ENCODE measurements at places on chromosomes 1 and 21.

DNA sequence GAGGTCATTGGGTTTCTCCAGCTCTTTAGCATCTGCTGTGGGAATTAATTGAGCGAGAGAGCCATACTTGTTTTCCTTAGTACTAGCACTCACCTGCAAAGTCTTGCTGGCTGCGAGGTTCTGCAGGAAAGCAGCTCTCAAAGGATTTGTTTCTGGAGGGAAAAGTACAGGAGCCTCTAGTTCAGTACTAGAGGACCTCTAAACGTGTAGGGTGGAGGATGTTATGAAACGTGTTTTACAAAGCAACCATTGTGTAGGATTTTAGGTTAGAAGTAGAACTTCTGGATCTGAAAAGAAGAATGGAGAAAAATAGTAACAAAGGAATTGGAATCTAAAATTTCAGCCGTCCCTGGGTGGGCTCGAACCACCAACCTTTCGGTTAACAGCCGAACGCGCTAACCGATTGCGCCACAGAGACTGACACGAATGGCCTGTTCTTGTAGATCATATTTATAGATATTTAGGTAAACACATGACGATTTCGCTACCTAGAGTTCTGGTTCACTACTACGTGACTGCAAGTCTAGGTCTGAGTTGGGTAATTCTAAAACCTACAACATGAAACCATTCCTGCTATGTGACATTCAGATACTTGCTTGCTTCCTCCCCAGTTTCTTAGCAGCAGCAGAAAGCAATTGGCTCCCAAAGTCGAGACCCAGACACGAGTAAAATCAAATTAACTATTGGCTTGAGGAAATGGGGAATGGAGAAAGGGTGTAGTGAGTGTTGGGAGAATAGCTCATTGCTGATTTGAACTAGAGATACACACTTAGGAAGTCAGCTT, 60.2 kb upstream of the CFAP126 start:
- DNase-seq = peak; percentile 43

DNA sequence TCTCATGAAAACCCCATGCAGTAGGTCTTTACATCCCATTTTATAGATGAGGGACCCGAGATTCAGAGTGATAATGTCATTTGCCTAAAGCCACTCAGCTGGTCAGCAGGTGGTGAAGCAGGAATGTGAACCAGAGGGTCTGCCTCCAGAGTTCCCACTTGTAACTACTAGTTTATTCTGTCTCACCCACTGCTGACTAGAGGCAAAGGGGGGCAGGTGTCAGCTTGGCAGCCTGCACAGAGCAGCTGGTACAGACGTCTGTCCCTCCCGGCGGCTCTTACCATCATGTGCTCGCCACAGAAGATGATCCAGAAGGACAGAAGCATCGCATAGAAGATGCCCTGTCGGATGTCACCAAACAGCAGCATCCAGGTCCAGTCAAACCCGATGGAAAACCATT, 82.4 kb downstream of the WLS start:
- no peak for DNase-seq

DNA sequence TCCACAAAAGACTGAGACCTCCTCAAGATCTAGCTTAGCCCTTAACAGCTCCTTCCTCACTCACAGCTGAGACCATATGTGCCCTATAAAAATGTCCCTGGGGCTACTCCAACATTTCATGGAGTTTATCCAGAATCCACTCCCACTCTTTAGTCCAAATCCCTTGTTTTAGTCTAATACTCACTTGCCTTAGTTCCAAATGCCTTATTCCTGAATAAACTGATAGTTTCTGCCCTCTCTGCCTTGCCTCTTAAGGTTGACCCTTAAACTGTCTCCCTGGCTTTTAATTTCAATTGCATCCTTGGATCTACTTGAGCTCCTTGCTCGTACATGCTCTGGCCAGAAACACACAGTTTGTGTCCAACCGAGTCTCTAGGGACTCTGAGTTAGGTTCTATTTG, 47.3 kb upstream of the LYPLAL1 start:
- DNase-seq = no peak

DNA sequence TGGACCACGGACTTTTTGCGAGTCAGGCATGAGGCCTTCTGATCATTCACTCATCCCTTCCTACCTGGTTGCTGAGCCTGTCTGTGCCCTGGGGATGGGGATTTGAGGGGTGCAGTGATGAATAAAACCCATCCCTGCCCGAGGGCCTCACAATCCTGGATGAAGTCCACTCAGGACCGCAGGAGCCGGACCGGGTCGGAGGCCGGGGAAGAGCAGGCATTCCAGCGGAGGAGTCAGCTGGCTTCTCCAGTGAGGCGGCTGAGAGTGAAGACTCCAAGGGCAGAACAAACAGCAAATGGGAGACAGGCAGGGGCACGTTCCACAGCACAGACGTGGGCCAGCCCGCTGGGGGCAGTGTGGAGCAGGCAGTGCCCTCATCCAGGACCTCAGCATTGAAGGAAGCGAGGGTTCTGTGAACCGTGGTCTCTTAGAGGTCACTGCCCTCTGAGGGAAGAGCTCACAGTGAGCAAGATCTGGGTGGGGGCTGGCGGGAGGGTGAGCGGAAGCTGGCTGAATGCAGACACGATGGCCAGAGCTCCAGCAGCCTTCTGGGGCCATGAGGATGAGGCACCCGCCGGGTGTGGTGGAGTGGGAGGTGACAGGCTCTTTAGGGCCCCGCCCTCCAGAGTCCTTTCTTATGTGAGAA, 10.9 kb upstream of the LRRC3 start:
- no peak for DNase-seq

GRCh38 chr1:205545001-205545919, 40.8 kb downstream of the CDK18 start:
- DNase-seq = no peak

DNA sequence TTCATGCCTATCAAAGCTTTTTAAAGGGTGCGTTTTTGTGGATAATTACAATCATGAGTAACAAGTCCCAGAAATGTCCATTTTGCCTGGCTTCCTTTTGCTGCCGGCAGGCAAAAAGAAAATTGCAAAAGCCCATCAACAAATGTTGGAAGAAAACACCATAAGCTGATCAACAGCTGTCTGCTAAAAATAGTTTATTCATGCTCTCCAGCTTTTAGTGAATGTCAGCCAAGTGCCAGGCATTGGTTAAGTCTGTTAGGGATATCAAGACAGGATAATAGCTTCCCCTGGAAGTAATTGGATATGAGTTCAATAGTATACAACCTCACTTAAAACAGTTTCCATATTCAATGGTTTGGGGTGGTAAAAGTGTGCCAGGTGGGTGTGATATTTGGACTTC, 13.6 kb upstream of the AGMAT start:
- no peak for DNase-seq

GRCh38 chr1:172670791-172671190, 11.9 kb downstream of the FASLG start:
- no peak for DNase-seq

- DNase-seq = no peak
Observed at GRCh38 chr1:43510621-43511020, 20.1 kb upstream of the PTPRF start.

- DNase-seq = no peak
Observed at GRCh38 chr1:153767519-153767918, 7.7 kb upstream of the SLC27A3 start.

DNA sequence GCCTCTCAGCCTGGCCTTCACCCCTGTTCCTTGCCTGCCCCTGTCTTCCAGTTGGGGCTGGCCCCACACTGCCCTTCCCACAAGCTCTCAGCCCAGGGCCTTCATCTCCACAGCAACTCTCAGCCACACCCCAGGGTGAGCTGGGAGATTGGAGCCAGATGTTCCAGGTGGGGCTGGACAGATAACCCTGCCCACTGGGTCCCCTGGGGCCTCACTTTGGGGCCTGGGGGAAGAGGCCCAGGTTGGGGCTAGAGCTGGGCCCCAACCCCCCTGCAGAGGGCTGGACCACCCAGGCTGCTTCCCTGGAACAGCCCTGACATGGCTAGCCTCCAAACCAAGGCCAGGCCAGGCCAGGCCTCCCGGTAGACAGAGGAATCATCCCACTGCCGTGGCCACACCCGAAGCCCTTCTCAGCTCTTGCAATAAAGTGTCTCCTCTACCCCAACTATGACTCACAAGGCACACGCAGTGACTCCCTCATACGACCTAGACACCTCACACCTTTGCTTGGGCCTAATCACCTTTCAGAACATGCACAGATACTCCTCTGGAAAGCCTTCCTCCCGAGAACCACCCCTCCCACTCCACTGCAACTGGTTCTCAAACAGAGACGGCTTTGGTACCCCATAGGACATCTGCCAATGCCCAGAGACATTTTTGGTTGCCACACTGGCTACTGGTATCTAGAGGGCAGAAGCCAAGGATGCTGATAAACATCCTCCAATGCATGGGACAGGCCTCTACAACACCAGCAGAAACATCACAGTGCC, 22.2 kb downstream of the SLC2A1 start:
- peak; percentile 67 for DNase-seq

DNA sequence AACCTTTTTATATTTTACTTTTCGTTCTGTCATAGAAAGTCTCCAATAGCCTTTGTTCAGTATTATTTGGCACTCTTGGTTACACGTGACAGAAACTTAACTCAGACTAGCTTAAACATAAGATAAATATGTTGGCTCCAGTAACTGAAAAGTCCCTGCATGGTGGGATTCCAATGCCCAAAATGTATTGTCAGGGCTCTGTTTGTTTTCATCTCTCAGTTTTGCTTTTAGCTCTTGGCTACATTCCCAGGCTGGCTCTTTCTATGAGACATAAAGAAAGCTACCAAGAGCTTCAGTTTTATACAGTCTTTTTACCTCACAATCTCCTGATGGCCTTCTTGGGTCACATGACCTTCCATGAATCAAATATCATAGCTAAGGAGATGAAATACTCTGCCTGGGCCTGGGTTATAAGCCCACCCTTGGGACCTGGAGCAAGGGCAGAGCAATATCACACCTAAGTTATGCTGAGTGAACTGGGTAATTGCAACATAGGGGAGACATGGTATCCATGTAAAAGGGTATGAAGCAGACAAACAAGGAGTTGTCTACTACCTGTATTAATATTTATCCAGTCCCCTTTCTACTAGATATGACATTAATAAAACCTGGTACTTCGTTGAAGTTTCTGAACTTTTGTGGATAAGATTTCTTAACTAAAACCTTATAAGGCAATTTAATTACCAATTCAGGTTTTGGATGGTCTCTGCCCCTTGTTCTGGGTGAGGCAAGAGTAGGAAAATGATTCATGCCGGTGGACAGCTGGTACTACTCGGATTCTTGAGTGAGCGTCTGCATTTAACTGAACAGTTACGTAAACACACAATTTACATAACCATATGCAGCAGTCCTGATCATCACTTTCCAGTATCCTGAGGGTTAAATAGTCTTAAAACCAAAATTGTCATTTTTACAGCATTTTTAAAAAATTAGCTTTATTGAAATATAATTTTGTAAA, 442.3 kb downstream of the GPATCH2 start:
- DNase-seq = no peak

DNA sequence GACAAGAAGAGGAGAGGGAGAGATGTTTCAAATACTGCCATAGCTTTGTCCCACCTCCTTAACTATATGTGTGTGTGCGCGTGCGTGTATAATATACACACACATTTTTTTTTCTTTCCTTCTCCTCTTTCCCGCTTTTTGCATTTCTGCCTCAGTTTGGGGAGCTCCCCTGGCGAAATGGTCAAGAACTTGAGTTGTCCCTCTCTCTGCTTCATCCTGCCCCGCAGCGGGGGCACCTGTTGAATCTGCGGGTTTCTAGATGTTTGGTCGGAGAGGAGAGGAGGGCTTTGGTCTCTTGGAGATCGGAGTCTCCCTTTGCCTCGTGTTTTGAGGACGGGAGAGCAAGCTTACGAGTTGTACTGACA, 504 bp downstream of the SCCPDH start:
- DNase-seq = no peak

- DNase-seq = no peak
Observed at GRCh38 chr1:30678209-30678608, 45.2 kb downstream of the MATN1 start.

DNA sequence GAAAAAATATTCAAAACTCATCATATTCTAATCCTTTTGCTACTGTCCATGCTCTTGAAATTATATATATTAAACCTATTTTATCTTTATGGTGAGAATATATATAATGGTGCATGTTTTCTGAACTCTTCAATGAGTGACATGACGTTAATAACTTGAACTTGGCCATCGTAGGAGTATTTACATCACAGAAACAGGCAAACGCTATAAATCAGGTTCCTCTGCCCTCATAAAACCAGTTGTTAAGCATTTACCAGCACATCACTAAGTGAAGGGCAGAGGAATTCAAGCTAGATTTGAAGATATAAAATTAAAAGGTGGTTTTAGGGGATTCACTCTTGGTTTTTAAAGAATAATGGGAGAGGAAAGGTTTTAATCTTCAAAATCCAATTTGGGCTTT, 20.5 kb downstream of the NID1 start:
- DNase-seq = no peak

DNA sequence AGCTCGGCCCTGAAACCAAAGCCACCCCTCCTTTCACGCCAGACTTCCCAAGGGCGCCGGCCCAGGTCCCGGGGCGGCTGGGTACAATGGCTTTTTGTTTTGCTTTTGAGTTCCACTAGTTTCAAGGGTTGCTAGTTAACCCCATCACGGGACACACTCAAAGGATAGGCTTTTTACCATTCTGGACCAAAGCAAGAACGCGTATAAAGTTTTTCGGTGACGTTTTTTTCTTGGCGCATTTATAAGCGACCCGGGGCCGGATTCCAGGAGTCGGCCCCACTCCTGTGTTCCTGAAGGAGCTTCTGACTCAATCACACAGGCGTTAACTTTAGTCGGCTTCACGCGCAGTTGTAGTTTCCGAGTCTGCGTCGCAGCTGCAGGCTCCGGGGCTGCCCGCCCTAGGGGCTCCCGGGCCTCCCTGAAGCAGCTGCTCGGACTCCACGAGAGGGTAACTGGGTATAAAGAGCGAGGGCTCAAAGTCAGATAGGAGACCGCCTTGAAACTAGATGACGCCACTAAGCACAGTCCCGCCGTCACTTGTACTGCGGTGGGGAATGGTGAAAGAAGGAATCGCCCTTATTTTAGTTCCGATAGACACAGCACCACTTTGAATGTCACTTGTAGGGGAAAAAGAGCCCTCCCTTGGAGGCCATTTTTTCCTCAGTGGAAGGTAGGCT, 707 bp upstream of the KLHL21 start:
- peak; percentile 69 for DNase-seq

DNA sequence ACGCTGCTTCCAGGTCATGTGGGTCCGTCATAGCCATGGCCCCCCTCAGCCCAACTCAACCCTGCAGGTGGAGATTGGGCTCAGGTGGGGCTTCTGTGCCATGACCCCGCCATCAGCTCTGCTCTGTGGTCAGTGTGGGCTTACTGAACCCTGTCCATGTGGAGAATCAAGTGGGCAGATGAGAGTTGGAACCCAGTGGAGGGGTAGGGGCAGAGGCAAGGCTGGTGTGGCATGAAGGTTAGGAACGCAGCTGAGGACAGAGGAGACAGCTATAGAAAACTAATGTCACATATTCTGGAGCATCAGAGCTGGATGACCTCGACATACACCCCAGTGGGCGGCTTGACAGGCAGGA, 355.9 kb downstream of the PTPRU start:
- no peak for DNase-seq

GRCh38 chr1:58773406-58773840, 10.4 kb downstream of the JUN start:
- DNase-seq = no peak

DNA sequence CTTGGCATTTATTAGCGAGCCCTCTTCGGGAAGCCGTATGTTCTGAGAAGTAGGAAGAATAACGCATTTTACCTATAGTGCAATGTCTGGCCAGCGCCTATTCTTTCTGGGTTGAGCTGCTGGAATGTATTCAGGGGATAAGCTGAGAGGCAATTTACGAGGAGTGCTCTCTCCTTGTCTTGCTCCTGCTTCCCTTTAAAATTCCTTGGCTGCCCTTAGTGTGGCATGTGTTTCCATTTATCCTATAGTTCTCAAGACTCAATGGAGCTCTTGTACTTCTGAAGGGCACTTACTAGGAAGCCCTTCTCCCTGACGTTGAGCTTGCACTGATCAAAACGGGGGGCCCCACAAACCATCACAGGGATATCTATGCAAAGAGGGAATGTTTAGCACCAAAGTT, 364.6 kb downstream of the DISC1 start:
- no peak for DNase-seq
